ENCODE measurements at places on chromosomes 16 and 17.
A peak's percentile ranks its signal among the peaks of the same experiment; 100 is the strongest.

DNA sequence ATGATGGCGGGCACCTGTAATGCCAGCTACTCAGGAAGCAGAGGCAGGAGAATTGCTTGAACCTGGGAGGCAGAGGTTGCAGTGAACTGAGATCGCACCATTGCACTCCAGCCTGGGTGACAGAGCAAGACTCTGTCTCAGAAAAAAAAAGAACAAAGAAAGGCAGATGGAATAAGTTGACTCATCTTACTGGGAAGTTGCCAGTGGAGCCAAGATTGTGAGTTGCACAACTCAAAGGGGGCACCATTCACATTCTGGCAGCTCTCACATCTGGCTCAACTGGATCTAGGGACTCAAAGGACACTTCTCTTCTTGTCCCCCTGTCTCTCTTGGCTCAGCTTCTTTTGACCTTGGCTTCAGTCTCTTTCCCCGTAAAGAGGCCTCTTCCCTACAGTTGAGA is 53.7 kb upstream of the ETV4 start:
- no peak for DNase-seq

DNA sequence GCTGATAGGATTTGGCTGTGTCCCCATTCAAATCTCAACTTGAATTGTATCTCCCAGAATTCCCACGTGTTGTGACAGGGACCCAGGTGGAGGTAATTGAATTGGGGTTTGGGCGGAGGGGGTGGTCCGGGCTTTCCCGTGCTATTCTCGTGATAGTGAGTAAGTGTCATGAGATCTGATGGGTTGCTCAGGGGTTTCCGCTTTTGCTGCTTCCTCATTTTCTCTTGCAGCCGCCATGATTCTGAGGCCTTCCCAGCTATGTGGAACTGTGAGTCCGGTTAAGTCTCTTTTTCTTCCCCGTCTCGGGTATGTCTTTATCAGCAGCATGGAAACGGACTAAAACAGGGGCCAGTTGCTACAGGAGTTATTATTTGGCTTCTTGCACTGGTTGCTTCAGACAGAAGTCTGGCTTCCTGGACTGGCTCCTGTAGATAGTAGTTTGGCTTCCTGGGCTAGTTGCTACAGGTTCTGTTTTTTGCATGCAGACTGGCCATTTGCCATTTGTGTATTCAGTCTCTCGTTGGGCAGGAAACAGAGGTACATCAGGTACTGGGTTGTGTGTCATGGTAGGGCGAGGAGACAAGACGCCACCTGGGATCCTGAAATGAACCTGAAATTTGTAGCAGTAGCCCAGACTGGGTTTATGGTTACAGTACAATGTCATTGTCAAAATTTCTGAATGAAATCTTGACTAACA is 32.6 kb downstream of the CNTNAP4 start:
- no peak for DNase-seq

- DNase-seq = no peak
Observed at GRCh38 chr16:73142053-73142854, 94.3 kb upstream of the ZFHX3 start.

- DNase-seq = no peak
Observed at GRCh38 chr17:21161498-21162393, 35.0 kb downstream of the DHRS7B start.

DNA sequence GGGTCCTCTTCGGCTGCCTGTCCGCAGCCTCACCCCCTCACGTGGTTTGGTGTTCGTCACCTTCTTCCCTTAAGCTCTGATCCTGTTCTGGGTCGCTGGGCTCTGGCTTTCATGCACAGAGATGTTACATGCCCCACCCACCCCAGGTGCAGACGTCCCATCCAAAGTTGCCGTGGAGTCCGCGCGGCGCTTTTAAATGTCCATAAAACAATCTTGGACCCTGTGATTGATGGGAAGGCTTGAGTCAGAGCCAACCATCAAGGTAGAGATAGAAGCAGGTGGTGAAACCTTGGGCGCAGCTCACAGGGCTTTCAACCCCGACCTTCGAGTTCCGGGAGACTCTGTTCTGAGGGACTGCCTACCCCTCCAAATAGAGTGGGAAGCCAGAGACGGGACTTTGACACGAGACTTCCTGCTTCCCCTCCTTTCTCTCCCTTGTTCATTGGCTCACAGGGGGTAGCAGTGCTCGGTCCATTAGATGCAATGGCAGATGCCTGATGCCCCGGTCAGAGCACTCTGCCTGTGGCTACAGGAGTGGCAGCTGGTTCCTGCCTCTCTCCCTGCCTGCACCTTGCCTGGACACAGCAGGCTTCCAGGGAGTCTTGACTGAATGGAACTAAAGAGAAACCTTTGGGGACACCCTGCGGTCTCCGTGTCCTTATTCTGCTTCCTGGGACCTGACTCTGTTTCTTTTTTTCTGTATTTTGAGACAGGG is 4.0 kb downstream of the ENGASE start:
- DNase-seq = no peak

- DNase-seq = no peak
Observed at GRCh38 chr16:57007050-57007449, 17.7 kb downstream of the NLRC5 start.

GRCh38 chr17:49356320-49356719 is 5.7 kb downstream of the ZNF652 start:
- no peak for DNase-seq

- DNase-seq = no peak
Observed at GRCh38 chr17:38327936-38328335, 15.8 kb downstream of the GPR179 start.

- DNase-seq = no peak
Observed at GRCh38 chr16:62882552-62883221, 846.4 kb upstream of the CDH8 start.

DNA sequence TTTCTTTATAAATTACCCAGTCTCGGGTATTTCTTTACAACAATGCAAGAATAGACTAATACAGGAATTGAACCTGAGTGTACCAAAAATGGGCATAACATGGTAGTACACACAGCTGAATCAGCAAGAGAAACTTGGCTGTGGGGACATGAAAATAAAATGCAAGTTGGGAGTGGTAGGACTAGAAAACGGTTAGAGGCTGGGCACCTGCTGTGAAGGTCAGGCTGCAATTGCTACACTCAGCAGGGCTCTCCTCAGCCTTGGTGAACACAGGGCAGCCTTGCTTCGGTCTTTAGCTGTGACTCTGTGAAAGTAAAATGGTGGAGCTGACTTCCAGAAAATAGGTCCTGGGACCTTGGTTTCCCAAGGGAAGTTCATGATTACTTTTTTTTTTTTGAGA is 45.6 kb downstream of the CNGB1 start:
- no peak for DNase-seq

GRCh38 chr17:57692770-57693169 is 52.3 kb downstream of the CCDC182 start:
- no peak for DNase-seq

- no peak for DNase-seq
Observed at GRCh38 chr17:38706505-38707216, 1.6 kb downstream of the MLLT6 start.

DNA sequence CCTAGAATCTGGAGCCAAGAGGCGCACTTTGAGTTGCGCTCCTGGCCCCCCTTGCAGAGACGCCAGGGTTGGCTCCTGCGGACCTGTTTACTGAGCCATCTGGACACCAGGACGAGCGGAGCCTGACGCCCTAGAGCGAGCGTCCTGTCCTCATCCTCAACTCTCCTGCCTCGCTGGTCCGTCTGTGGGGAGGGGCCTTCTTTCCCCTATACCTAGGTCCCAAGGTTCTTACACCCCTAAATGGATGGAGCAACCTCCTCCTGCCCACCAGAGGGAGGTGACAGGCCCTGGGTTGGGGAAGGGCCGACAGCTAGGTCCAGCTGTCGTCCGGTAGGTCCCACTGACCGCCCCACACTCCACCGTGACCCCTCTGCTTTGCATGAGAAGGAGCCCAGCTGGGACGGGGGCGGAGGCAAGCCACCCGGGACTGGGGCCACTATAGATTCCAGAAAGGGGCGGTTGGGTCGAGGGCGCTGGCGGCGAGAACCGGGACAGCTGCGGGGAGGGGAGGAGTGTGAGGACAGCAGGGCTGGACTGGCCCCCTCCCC is 3.1 kb upstream of the LHX1 start:
- DNase-seq = no peak

GRCh38 chr17:5282642-5283217 is 646 bp downstream of the RABEP1 start:
- peak; percentile 4 for DNase-seq
